ENCODE measurements at places on chromosomes 2 and 18. TPM values are rescaled to one million over a fixed set of nuclear protein-coding genes. Genes with fewer than 3 reads are reported as not detected.

Gene ITGA4
- total RNA-seq, result 4.3 TPM

Gene LIMS3
- 4.7 TPM for total RNA-seq

Gene NAT8
- total RNA-seq, result not detected

Gene LBX2
- 2.3 TPM for total RNA-seq

Gene CD302
- 31.1 TPM for total RNA-seq

Gene PAX3
- total RNA-seq, result not detected

Gene DTNA
- total RNA-seq, result 31.0 TPM

Gene HNMT
- total RNA-seq, result 37.2 TPM

Gene TYW5
- total RNA-seq, result 10.1 TPM

Gene NUP35
- total RNA-seq, result 6.2 TPM

Gene MC2R
- not detected for total RNA-seq

Gene SPP2
- not detected for total RNA-seq

Gene SPATA3
- not detected for total RNA-seq

Gene NPAS2
- 32.7 TPM for total RNA-seq

Gene SLC30A3
- total RNA-seq, result not detected

Gene MAPK4
- 1.6 TPM for total RNA-seq

Gene MTLN
- total RNA-seq, result 121 TPM

Gene ST8SIA5
- under 0.01 TPM for total RNA-seq

Gene CFC1
- 16.1 TPM for total RNA-seq

Gene INHBB
- total RNA-seq, result 7.9 TPM

Gene CD207
- not detected for total RNA-seq

Gene SULT1C2
- 13.2 TPM for total RNA-seq

Gene OTOS
- total RNA-seq, result not detected

Gene DOCK10
- 3.4 TPM for total RNA-seq

Gene RDH14
- 11.9 TPM for total RNA-seq

All from body of pancreas (tissue), 4 donors.